ENCODE measurements at places on chromosomes 11 and 22.

DNA sequence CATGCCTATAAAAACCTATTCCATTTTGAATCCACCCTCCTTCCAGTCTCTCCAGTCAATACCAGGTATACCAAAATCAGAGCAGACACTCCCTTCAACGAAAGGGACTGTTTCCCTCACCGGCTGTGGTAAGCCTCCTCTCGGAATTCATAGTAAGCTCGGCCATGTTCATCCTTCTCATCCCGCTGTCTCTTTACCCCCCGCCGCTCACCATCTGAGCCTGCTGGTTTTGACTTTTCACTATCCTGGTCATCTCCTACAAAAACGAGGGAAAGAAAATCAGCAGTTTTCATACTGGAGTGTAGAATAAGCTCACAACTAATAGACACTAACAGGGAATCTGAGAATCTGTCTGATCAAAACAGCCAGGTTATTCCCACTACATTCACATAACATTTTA lies 3.1 kb downstream of the HNRNPUL2 start:
- no peak for DNase-seq

- DNase-seq: no peak
Observed at GRCh38 chr11:1073261-1073724, 1.4 kb upstream of the MUC2 start.

GRCh38 chr22:22076932-22077703 lies 94.5 kb upstream of the TOP3B start:
- no peak for DNase-seq

GRCh38 chr11:93236741-93237675 lies 39.2 kb upstream of the SLC36A4 start:
- DNase-seq: no peak

DNA sequence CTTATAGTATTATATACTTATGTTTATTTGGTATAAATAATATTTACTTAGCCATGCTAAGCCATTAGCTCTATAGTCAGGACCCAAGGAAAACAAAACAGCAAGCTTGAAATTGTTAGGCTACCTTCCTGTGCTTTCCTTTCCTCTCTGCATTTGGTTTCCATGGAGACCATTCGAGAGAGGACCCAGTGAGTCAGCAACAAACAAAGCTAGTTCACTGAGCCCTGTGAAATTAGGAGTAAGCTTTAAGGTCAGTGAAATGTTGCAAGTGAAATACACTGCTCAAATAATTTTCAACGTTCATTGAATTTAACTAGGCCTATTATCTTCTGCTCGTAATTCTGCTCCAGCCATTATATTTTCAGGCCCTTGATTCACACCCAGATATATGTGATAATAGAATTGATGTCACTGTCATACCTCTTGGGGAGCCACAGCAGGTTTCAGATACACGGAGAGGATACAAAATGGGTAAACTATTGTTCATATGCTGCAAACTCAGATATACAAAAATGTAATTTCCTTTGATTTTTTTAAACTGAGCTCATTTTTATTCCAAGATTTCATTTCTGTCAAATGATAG lies 9.1 kb upstream of the OR10D3 start:
- no peak for DNase-seq

- DNase-seq: no peak
Observed at GRCh38 chr11:60016881-60017280, at the start of gene OOSP4B. Gene OOSP4B (plus strand): TSS chr11:60017181.

GRCh38 chr11:67436459-67437081 lies 912 bp downstream of the PTPRCAP start:
- peak; percentile 88 for DNase-seq

GRCh38 chr11:44304091-44305025 lies 5.6 kb downstream of the ALX4 start:
- DNase-seq: no peak

GRCh38 chr11:66543263-66544107 lies 2.4 kb downstream of the ZDHHC24 start:
- peak; percentile 74 for DNase-seq

DNA sequence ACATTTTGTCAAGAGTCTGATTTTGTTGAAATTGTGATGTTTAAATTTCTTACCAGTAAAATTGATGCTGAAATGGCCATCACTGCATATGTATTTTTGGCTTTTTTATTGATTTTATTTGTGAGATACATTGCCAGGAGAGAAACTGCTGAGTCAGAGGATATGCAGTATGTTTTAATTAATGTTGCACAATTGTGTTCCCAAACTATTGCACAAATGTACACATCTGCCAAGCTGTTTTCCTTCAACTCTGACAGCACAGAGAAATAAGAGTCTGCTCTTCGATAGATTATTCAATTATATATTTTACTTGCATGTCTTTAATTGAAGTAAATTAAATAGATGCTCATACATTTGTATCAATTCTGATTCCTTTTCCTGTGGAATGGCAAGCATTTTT lies 640.2 kb upstream of the LUZP2 start:
- no peak for DNase-seq

DNA sequence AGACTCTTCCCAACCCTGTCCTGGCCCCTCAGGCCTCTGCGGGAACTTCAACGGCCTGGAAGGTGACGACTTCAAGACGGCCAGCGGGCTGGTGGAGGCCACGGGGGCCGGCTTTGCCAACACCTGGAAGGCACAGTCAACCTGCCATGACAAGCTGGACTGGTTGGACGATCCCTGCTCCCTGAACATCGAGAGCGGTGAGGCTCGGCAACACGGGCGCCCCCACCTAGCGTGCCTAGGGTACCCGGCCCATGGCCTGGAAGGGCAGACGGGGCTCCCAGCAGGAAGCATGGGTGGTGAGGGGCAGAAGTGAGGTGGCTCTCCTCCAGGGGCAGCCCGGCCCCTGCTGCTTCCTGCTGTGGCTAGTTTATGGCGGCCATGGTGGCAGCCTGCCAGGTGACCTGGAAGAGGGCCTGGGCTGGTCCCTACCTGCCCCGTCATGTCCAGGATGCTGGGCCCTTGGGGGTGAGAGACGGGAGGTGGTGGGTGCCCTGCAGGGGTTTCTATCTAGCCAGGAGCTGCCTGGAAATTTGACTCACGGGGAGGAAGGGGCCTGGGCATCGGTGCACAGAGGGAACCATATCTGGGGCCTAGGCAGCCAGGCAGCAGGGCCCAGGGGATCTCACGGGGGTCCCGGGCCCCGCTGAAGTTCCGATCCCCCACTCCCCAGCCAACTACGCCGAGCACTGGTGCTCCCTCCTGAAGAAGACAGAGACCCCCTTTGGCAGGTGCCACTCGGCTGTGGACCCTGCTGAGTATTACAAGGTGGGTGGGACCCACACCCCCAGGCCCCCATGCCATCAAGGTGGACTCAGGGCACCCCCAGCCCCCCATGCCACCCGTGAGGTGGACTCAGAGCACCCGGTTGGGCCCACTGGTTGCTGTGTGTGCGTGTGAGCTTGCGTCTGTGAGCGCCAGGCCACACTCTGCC lies 9.2 kb downstream of the MUC2 start:
- no peak for DNase-seq

- no peak for DNase-seq
Observed at GRCh38 chr11:2307501-2308331, 5.9 kb downstream of the TSPAN32 start.

DNA sequence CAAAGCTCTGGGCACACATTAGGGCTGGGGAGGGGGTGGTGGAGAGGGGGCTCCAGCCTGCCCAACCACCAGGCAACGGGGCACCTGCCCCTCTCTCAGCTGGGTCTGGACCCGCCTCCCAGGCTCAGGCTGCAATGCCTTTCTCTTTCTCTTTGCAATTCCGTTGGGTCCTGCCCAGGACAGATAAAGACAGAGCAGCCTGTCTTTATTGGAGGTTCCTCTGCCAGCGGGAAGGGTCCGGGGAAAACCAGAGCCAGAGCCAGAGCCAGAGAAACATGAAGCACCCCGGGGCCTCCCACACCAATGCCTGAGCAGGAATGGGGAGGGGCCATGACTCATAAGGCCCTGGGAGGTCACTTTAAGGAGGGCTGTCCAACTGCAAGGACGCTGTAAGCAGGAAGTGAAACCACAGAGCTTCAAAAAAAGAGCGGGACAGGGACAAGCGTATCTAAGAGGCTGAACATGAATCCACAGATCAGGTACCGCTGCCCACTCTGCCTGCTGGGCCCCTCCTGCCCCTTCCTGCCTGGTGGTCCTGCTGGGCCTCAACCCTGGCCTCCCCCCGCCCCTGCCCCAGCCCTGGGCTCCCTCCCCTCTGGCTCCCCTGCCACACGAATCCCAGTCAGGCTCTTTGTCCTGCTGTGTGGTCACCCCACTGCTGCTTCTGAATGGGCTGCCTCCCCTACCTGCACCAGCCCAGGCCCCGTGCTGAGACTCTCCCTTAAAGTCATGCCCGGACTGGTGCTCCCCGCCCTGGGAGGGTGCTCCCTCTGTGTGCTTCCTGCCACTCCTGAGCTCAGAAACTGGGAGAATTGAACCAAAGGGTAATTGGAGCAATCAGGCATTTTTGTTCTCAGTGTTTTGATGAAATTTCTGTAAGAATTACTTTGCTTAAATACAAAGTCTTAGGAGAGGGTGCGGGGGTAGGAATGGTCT lies at the start of gene APOBEC3B:
APOBEC3B (plus strand) TSS at position 356 of the 936 bp plus-strand sequence; CDS start at position 463, 107 bp downstream.
- DNase-seq: peak; percentile 59

GRCh38 chr11:72860592-72860991 lies 46.4 kb downstream of the ATG16L2 start:
- DNase-seq: no peak

DNA sequence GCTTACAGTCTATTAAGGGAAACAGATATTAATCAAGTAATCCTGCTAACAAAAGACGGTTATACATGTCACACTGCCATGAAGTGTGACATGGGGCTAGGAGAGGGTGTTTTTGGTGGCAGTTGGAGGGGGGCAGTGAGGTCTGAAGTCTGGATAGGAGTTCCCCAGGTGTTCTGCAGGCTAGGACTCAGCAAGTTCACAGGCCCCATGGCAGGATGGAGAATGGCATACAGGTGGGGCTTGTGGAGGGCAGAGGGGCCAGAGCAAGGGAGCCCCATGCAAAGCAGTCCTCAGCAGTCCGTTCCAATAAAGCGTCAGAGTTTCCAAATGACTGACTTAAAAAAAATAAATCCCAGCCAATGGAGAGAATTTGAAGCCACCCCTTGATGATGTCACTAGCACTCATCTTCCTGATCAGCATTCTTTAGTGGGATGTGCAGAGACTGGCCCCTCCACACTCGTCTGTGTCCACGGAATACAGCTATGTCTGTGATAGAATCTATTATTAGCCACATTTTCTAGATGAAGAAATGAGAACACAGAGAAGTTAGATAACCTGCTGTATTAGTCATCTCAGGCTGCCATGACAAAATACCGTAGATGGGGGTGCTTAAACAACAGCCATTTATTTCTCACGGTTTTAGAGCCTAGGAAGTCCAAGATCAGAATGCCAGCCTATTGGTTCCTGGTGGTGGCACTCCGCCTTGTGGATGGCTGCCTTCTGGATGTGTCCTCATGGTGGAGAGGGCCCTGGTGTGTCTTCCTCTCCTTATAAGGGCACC lies 32.6 kb downstream of the PRDM11 start:
- no peak for DNase-seq

GRCh38 chr11:107179829-107180228 lies 161.6 kb upstream of the GUCY1A2 start:
- DNase-seq: no peak

- DNase-seq: peak; percentile 4
Observed at GRCh38 chr11:58726737-58727414, 4.9 kb downstream of the GLYAT start.

DNA sequence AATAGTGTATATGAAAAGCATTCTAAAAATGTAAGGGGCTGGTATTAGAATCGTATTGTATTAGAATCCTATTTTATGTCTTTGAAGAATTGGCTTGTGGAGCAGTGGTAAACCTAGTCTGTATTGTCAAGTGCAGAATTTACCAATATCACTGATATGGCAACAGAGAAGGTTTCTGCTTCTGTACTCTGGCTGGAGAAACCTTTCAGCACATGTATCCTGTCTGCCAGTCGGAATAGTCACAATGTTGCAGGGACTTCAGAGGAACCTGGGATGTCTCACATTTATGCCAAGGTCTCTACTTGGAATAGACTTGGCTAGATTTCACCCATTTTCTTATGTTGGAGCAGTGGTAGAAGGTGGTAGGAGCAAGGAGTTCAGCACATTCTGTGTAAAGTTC lies 4.4 kb downstream of the MTMR3 start:
- no peak for DNase-seq

- DNase-seq: no peak
Observed at GRCh38 chr11:105429096-105429910, 180.6 kb upstream of the GRIA4 start.

DNA sequence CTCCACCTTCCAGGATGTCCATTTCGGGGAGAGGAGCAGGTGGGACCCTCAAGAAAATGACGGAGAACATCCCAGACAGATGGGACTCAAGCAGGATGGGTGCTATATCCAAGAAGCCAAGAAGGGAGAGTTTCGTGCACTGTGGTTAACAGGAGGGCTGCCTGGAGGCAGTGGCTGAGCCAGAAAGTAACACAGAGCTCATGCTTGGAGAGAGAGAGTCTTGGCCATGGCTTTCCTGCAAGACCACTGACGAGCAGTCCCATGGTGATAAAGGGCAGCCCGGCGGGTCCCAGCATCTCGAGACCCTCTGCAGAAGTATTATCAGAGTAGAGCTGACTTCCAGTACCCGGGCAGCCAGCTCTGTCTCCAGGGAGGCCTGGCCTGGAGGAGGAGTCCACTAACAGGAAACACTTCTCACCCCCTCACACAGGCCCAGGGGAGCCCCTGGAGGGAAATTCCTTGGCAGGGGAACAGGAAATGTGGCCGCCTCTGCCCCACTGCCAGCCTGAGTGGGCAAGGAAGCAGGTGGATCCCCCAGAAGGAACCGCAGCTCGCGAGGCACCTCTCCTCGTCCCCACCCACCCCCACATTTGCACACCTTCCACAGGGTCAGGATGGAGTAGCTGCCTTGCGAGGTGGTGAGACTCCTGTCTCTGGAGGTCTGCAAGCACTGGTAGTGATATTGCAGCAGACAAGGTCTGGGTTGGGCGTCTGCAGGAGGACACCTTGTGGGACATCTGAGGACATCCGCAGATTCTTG lies 32.2 kb downstream of the CYTH4 start:
- DNase-seq: peak; percentile 40

DNA sequence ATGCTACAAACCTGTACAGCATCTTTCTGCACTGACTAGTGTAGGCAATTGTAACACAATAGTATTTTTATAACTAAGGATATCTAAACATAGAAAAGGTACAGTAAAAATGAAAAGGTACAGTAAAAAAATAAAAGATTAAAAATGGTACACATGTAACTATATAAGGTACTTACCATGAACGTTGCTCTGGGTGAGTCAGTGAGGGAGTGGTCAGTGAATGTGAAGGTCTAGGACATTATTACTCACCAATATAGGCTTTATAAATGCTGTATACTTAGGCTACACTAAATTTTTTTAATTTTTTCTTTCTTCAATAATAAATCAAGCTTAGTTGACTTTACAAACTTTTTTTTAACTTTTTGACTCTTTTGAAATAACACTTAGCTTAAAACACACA lies 59.9 kb downstream of the EIF3M start:
- DNase-seq: no peak

- DNase-seq: peak; percentile 68
Observed at GRCh38 chr11:68843052-68843561, 1.4 kb upstream of the CPT1A start.

GRCh38 chr11:76745561-76746207 lies 37.5 kb upstream of the TSKU start:
- DNase-seq: no peak

- DNase-seq: no peak
Observed at GRCh38 chr22:31474743-31475142, 14.9 kb downstream of the EIF4ENIF1 start.

Measured in CD4-positive, alpha-beta T cell treated with Interleukin-6 for 4 hours (primary cell).